AML-193 (cell line): ENCODE measurements at places on chromosomes 2 and 18.

GRCh38 chr2:18597618-18598017, 8.2 kb upstream of the NT5C1B start:
- DNase-seq, result no peak

DNA sequence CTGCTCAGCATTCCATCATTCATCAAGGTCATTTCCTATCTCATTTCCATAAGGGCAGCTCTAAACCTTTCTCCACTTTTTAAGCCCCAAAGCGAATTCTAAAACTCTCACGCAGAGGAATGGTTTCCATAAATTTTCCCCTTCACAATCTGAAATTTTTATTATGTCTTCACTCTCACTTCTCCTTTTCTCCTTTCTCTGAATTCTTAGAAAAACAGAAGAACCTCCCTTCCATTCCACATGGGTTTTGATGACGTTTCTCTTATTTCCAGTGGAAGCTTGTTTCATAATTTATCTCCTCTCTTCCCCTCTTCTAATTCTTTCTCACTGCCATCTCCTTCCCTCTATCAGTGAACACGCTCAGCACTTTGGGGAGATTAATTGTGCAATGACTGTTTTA, 97.3 kb downstream of the SPATS2L start:
- no peak for DNase-seq

DNA sequence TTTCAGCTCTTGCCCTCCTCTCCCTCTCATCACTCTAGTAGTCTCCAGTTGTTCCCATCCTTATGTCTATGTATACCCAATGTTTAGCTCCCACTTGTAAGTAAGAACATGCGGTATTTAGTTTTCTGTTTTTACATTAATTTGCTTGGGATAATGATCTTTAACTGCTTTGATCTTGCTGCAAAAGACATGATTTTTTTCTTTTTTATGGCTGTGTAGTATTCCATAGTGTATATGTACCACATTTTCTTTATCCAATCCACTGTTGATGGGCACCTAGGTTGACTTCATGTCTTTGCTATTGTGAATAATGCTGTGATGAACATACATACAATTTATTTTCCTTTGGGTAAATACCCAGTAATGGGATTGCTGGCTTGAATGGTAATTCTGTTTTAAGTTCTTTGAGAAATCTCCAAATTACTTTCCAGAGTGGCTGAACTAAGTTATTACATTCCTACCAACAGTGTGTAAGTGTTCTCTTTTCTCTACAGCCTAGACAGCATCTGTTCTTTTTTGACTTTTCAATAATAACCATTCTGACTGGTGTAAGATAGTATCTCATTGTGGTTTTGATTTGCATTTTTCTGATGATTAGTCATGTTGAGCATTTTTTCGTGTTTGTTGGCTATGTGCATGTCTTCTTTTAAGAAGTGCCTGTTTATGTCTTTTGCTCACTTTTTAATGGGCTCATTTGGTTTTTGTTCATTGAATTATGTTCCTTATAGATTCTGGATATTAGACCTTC, 179.6 kb upstream of the SLC39A10 start:
- DNase-seq, result no peak

- DNase-seq, result no peak
Observed at GRCh38 chr2:107635883-107636282, 190.8 kb upstream of the RGPD4 start.

DNA sequence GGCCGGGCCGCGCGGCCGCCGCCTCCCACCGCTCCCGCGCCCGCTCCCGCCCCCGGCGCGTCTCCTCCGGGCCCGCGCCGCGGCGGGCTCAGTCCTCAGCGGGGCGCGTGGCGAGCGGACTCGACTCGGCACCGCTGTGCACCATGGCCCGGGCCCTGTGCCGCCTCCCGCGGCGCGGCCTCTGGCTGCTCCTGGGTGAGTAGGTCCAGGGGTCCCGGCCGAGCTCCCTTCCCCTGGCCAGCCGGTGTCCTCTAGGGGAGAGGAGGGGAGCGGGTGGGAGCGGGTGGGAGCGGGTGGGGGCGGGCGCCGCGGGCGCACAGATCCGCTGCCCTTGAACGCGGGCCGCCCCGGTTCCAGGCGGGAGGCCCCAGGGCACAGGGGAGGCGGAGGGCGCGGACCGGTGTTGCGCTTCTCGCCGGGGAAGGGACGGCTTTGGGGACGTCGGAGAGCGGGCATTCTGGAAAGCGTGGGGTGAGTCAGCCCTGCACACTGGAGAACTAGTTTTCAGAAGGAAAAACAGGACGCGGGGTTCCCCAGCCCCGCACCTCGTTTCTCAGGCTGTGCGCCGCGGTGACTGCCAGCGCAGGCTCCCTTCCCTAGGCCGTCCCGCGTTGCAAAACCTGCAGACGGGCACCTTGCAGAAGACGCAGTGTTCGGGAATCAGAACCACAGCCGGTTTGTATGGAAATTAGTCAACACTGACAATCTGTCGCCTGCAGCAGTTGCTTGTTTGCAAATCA, at the start of gene RAMP1:
RAMP1 (plus strand) TSS at position 91 of the 740 bp plus-strand sequence; CDS start at position 144, 53 bp downstream.
- no peak for DNase-seq
